ENCODE measurements at places on chromosomes 12 and 14.

- DNase-seq: no peak
Observed at GRCh38 chr12:121577443-121578180, 3.2 kb downstream of the KDM2B start.

GRCh38 chr12:83172441-83172840 is 485.7 kb downstream of the TMTC2 start:
- DNase-seq: peak; percentile 12

DNA sequence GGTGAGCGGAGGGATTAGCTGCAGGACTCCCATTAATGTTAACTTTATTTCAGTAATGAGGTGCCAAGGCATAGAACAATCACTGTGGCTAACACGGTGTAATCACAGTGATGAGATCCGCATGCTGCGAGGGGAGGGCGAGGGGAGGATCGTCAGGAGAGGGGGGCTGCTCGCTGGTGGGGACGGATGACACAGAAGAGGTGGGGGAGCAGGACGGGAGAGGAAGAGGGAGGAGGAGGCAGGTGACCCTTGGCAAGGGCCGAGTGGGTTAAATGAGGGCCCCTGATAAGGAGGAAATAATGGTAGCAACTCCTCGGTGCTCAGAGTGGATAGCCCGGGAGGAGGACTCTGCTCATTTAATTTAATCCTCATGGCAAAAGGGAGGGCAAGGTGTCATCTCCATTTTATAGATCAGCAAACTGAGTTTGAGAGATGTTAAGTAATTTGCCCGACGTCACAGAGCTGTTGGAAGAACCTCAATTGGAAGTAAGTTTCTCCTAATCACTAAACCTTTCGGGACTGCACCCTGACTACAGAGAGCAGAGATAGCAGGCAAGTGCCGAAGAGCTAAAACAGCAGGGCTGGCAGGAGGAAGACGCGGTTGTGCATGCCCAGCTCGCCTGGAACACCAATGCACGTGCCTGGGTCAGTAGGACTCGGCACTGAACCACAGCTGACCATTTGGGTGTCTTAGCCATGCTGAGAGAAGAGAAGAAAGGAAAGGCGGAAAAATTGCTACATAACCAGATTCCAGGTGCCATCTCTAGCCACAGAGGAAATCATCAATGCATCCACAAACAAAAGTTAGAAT is 43.0 kb downstream of the SPRING1 start:
- no peak for DNase-seq

DNA sequence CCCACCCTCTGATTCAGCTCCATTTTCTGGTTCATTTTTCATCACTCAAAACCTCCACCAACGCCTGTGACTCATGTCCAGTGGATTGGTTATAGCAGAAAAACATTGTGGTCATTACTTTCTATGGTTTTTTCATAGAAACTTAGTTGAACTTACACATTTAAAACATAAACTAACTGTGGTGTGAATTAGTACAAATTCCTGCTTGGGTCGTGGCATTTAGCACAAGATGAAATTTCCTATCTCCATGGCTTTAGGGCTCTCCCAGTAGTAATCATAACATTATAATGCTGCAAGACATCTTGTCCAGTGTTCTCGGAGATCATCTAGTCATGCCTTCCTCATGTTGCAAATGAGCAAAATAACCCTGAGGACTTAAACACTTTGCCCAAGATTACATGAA is 7.1 kb downstream of the RNASE7 start:
- peak; percentile 58 for DNase-seq

DNA sequence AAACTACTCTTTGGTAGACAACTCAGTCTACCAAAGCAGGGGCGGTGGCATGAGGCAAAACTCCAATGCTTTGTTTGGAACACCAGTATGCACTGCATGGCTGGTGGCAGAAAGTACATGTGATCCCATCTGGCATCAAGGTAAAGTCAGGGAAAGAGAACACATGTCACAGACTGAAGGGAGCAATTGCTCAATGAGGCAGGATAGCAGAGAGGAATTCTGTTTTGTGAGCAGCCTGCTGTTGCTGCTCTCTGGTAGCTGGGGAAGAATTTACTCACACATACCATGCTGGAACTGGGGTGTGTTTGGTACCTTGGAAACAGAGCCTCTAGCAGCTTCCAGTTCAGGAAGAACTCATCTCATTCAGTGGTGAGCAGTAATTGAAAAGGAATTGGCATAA is 84.8 kb downstream of the HELB start:
- no peak for DNase-seq

DNA sequence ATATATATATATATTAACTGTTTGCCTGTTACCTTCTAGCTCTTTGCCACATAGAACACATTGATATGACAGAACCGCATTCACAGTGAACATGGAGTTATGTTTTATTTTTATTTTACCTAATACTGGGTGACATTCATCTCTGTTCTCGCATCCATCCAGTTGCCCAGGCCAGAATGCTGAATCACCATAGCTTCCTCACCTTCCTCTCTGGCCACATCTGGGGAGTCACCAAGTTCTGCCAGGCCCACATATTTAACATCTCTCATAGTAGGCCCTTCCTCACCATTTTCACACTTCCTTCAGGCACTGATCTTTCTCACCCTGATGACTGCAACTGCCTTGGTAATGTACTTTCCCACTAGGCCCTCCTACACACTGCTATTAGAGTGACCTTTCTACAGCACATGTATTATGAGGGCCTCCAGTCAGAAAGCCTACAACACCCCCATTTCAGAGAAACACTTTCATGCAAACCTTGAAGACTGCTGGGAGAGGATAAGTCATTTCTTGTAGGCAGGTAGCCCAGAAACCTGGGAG is 106.8 kb downstream of the LGR5 start:
- no peak for DNase-seq

- no peak for DNase-seq
Observed at GRCh38 chr12:92065639-92066038, 80.0 kb downstream of the BTG1 start.

GRCh38 chr12:104313568-104314241 is 10.2 kb downstream of the EID3 start:
- DNase-seq: no peak

GRCh38 chr14:22668417-22668816 is 24.3 kb upstream of the OR6J1 start:
- DNase-seq: peak; percentile 72

- no peak for DNase-seq
Observed at GRCh38 chr12:39467432-39467870, 24.5 kb upstream of the KIF21A start.

GRCh38 chr14:81314443-81315175 is 85.5 kb downstream of the STON2 start:
- DNase-seq: no peak

GRCh38 chr14:30657606-30658163 is 35.6 kb downstream of the SCFD1 start:
- peak; percentile 4 for DNase-seq

- no peak for DNase-seq
Observed at GRCh38 chr12:3107954-3108353, 30.8 kb downstream of the TSPAN9 start.

DNA sequence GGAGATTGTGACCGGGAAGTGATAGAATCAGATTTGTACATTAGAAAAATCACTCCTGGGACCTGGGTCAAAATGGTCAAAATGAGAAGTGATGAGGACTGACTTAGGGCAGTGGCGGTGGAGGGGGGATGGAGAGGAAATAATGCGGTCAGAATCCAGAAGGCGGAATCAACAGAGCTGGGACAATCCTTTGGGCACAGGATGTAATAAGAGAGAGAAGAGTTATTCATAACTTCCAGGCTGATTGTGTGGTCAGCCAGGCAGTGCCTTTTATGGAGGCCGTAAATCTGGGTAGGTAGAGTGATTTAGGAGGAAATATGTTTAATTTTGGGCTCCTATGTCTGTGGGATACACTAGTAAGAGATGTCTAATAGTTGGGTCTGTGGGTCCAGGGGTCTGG is 21.6 kb downstream of the FBXL14 start:
- DNase-seq: no peak

- DNase-seq: no peak
Observed at GRCh38 chr12:8491646-8492530, 21.4 kb upstream of the CLEC4D start.

GRCh38 chr12:124381456-124382296 is 86.8 kb downstream of the RFLNA start:
- peak; percentile 49 for DNase-seq

GRCh38 chr14:55556929-55557623 is 22.9 kb upstream of the KTN1 start:
- peak; percentile 92 for DNase-seq

- no peak for DNase-seq
Observed at GRCh38 chr14:106216679-106217078, 690.3 kb downstream of the TMEM121 start.

DNA sequence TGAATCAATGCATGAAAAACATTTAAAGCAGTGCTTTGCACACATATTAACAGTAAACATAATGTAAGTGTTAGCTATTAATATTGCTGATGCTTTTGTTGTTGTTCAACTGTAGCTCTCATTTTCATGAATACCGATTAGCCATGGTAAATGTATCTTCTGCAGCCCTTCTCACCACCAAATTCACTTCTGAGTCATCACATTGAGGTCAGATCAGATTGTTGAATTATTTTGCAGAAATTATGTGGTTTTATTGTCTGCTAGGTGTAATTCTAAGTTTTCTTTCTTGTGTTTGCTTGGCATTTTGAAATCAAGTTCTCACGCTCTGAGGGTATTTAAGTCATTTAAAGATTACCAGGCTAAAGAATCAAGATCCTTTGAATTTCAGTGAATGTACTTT is 74.6 kb downstream of the AKAP6 start:
- DNase-seq: peak; percentile 71

DNA sequence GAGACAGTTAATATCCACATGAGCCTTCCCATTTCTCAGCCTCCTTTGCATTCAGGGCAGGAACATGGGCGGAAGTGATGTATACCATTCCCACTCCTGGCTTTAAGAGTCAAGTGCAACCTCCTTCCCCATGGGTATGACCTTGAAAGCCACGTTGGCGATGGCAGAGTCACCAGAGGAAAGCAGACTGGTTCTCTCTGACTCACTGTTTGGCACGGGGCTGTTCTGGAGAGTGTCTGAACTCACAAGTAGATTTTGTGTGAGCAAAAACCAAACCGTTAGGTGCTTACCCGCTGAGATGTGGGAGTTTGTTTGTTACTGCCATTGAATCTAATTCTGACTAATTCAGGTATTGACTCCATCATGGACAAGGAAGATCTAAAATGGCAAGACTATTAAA is 36.7 kb upstream of the PZP start:
- no peak for DNase-seq

DNA sequence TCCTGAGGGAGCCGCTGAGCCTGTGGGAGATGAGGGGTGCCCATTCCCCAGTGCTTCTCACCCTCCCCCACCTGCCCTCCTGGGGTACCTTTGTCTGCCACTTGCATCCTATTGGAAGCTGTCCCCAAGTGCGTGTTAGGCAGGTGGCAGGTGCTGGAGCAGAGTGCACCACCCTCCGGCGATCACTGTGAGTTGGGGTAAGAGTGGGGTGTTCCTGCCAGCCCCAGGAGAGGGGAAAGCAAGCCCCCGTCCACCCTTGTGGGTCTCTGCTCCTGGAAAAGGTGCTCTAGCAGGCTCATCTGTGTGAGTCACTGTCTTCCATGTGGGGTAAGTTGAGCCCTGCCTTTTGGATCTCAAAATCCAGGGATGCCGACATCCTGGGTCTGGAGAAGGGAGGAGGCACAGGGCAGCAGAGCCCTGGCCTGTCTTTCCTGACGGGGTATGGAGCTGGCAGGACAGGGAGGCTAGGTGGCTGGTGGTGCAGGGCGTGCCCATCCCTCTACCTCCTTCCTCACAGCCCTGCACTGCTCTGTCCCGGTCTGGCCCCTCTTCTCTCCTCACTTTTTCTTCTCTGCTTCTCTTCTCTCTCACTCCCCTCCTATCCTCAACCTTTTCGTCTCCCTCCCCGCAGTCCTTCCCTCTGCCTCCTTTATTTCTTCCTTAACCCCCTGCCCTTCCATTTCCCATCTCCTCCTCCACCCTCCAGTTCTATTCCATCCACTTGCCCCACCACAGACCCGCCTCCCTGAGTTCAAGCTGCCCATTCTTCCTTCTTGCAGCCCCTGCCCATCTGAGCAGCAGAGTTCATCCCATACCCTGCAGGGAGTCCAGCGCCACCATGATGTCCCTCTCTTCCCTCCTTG is 20.1 kb upstream of the KRT7 start:
- no peak for DNase-seq

DNA sequence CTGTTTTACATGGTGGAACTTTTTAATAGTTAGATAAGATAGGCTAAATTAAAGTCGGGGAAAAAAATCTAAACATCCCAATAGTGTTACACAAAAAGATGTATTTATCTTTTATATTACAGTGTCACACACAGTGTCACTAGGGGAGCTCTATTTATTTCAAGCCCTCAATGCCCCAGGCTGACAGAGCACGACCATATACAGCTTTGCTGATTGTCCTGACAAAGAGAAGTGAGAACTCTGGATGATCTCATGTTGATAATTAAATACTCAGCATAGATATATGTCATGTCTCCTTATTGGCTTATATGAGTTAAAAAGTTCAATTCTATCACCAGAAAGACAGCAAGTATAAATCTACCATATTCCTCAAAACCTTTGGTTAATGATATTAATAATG is 594.3 kb downstream of the LRFN5 start:
- DNase-seq: no peak

- DNase-seq: no peak
Observed at GRCh38 chr12:49889361-49890095, 14.2 kb downstream of the FAIM2 start.

DNA sequence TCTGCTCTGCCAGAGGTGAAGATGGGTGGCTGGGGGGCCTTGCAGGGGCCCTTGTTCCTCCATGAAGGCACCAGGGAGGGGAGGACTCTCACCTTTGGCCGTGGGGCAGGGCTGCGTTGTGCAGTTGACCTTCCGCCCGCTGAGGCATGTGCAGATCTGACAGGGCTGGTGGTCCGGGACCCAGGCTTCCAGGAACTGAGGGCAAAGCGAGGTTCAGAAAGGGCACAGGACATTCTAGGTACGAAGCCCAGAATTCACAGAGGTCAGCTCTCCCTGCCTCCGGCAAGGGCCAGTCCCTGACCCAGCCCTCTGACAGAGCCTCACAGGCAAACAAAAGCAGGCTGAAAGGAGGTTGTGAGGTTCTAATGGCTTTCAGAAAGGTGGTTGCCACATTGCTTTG is 40.4 kb upstream of the ANO2 start:
- no peak for DNase-seq
